Colonic mucosa (tissue), 4 donors: ENCODE measurements at places on chromosomes 1 and 21. TPM values are rescaled to one million over a fixed set of nuclear protein-coding genes. Genes with fewer than 3 reads are reported as not detected.

DNA sequence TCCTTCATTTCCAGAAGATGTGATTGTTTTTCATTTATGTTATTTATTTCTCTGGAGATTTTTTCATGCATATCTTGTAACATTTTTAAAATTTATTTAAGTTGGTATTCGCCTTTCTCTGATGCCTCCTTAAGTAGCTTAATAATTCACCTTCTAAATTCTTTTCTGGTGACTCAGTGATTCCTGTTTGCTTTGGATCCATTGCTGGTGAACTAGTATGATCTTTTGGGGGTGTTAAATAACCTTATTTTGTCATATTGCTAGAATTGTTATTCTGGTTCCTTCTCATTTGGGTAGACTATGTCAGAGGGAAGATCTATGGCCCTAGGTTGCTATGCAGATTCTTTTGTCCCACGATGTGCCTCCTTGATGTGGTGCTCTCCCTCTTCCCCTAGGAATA, 1347.2 kb upstream of the B3GALT2 start:
- DNase-seq: no peak

DNA sequence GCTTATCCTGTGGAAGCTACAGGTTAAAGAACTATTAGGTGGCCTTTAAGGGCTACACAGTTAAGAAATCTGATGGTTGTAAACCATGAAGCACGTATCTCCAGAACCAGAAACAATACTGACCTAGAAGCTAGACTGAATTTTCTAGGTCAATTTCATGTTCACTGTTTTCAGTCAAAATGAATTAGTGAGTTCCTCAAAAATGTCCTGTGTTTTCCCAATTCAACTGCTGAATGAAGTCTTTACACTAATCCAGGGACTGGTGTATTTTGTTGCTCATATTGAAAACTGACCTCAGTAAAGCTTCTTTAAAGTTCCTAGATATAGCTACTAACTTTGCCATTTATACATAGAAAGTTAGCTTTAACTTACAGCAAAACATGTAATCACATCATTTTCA, 6.0 kb downstream of the HNRNPU start:
- DNase-seq: no peak

DNA sequence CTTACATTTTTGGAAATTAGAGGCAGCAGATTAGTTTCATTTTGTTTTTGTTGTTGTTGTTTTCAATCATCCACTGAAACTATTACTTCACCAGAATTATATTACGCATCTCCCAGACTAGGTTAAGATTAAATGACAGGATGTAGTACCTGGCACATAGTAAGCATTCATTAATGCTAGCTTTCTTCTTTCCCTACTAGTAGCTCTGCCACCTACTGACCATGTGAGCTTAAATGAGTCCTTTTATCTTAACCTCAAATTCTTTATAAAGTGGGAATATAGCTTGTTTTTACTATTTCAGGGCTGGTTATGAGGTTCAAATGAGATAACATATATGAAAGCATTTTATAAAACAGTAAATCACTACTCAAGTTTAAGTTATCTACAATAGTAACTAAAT, 10.2 kb upstream of the ASPM start:
- DNase-seq: no peak

DNA sequence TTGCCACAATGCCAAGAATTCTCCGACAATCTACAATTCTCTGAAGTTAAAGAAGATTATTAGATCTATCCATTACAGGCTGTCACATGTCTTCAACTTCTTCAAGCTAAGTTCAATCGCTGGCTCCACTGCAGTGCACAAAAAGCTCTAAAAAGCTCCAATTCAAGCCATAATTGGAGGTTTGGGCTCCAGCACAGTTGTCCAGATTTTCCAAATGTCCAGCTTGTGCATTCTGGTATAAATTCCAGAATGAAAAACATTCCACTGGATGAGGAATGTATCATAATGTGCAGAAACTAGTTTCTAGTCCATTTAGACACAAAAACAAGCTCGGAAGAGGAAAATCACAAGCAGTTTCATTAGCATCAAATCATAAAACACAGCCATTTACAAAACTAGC, 138.6 kb downstream of the NRIP1 start:
- DNase-seq: no peak

DNA sequence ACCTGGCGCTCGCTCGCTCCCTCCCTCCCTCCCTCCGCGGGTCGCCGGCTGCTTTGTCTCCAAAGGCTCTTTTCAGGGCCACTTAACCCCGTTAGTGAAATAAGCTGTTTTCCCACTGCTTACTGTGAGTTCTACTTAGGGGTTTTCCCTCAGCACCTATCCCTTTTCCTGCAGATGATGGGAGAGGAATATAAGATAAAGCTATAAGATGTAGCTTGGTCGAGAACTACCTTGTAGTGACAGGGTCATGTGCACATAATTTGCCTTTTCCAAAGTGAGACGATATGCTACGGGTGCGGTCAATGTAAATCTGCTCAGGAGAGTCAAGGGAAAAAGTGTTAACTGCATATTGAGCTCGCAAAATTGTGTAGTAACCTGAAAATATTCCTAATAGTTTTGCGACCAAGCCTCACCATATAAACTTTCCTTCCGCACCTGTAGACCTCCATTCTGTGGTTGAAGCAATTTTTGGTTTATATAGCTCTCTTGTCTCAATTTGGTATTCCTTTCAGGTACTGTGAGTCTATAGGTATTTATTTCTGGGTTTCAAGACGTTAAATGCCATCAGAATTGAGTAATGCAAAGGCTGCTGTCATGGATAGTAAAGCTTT, 55.8 kb upstream of the BOLA1 start:
- peak; percentile 25 for DNase-seq

DNA sequence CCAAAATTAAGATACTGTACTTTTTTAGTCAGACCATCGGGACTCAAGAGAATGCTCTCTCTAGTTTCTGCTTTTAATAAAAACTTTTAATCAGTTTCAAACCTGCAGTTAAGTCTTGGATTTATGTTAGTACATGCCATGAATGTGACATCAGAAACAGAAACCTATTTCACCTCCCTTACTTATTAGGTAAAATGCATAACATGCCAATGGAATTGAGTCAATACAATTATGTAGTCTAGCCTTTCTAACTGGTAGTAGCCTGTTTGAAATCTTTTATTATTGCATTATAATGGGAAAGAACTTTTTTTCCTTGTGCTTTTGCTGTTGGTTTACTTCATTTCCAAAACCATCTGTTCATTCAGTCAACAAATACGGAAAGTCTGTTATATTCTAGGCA, 4.8 kb downstream of the PHACTR4 start:
- DNase-seq: no peak

DNA sequence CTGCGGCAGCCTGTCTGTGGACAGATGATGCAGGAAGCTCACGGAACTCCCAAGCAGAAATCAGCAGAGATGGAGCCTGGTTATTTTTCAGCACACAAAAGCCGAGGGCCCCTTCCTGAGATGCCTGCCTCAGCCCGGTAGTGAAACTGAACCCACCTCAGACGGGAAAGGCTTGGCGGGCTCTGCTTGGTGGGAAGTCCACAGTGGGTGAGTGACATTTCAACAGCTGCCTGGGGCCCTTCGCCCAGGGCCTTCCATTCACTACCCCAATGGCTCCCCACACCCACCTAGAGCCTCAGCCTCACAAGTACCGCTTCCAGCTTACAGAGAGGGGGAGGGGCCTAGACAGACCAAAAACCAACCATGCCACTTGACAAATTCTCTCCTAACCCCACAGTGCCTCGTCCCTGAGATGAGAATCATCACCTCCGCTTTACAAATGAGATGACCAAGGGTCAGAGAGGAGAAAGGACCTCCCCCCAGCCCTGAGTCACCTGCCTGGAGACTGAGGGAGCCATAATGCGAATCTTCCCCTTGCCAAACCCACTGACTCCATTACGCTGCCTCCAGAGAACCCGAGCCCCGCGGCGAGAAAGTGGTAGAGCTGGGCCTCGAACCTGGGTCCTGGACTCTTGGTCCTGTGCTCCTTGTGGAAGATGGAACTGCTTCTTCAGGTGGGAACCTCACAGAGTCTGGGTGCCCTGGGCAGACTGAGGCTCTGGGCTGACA, 3.4 kb upstream of the ECE1 start:
- no peak for DNase-seq

DNA sequence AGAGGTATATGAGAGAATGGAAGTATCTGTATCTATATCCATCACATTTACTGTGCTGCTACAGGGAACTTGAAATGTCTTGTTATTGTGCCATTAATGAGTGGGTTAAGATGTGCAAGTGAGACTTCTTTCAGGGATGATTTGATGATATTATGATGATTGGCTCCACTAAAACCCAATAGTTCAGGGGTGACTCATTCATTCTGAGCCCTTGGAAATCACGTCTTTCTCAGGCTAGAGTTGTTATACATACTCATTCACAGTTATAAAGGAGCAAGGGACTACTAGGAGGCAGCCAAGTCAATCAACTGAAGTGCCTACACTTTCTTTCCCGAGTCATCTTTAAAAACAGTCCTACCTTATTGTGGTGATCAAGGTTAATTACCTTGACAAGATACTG, 1109.8 kb upstream of the B3GALT2 start:
- no peak for DNase-seq

The RHCE gene
- total RNA-seq: 0.32 TPM

The OR13G1 gene
- total RNA-seq: not detected

The LHX4 gene
- 0.74 TPM for total RNA-seq
